ENCODE measurements at places on chromosomes 2 and 18. TPM values are rescaled to one million over a fixed set of nuclear protein-coding genes. Genes with fewer than 3 reads are reported as not detected.

Gene NEU4
- not detected for total RNA-seq

Gene TDRD15
- not detected for total RNA-seq

Gene SERPINB3
- total RNA-seq = under 0.01 TPM

Gene SLC30A3
- total RNA-seq = not detected

Gene CPLX4
- total RNA-seq = not detected

Gene GKN2
- total RNA-seq = not detected

Gene CRYGC
- not detected for total RNA-seq

Gene EPB41L3
- 44.6 TPM for total RNA-seq

Gene INHBB
- 0.32 TPM for total RNA-seq

Gene CROCC2
- total RNA-seq = not detected
